ENCODE measurements at places on chromosomes 3 and 15.

- DNase-seq: no peak
Observed at GRCh38 chr3:55501905-55502304, 14.8 kb upstream of the WNT5A start.

GRCh38 chr15:70128414-70129140 lies 30.9 kb upstream of the TLE3 start:
- no peak for DNase-seq

GRCh38 chr15:85451099-85451700 lies 70.8 kb downstream of the AKAP13 start:
- no peak for DNase-seq

GRCh38 chr3:186772701-186773417 lies 10.5 kb upstream of the EIF4A2 start:
- peak; percentile 74 for DNase-seq

GRCh38 chr15:71201477-71201876 lies 86.2 kb downstream of the THSD4 start:
- DNase-seq: no peak

DNA sequence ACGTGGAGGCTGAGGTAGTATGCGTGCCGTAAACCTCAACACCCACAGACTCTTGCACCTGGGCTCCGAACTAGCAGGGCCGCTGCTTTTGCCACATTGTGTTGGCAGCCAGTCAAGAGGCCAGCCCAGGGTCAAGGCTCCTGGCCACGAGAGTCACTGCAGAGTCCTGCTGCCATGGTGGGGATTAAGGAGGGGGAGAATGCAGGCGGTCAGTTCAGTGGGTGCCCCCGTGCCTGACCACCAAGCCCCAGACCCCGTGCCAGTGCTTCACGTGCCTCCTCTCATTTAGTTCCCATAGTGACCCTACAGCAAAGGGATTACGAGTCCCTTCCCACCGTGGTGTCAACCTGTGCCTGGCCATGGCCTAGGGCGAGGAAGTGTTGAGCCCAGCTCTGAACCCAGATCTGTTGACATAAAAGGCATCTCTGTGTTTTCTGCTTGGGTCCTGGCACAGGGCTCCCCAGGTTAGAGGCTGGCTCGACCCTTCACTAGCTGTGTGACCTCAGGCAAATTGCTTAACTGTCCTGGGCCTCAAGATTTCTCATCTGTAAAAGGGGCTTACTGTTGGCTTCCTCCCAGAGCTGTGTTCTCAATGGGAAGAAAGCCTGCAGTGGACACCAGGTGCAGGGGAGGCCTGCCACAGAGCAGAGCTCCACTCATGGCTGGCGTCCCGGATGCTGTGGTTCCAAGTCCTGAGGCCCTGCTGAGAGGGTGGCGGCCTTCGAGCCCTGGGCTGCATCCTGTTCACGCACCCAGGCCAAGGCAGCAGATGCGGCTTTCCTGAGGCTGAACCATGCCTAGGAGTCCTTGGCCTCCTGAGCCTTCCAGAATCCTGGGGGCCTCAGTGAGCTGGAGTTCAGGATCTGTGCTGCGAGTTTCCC lies 32.8 kb downstream of the FBLN2 start:
- no peak for DNase-seq

DNA sequence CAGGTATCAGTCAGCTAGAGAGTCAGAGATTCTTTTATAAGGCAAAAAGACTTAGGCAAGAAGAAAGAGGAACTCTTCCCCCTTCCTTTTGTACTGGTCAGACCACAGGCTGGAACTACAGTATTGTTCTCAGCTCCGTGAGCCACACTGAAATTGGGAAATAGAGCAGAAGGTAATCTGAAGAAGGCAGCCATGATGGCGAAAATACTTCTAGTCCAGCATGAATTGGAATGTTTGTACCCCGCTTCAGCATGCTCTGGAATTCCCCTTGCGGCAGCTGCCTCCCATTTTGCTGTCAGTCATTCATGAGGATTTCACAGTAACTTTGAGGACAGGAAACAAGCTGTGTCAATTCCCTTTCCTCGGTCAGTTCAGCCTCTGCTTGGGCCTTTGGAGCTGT lies 96.2 kb downstream of the CORO2B start:
- DNase-seq: peak; percentile 71

DNA sequence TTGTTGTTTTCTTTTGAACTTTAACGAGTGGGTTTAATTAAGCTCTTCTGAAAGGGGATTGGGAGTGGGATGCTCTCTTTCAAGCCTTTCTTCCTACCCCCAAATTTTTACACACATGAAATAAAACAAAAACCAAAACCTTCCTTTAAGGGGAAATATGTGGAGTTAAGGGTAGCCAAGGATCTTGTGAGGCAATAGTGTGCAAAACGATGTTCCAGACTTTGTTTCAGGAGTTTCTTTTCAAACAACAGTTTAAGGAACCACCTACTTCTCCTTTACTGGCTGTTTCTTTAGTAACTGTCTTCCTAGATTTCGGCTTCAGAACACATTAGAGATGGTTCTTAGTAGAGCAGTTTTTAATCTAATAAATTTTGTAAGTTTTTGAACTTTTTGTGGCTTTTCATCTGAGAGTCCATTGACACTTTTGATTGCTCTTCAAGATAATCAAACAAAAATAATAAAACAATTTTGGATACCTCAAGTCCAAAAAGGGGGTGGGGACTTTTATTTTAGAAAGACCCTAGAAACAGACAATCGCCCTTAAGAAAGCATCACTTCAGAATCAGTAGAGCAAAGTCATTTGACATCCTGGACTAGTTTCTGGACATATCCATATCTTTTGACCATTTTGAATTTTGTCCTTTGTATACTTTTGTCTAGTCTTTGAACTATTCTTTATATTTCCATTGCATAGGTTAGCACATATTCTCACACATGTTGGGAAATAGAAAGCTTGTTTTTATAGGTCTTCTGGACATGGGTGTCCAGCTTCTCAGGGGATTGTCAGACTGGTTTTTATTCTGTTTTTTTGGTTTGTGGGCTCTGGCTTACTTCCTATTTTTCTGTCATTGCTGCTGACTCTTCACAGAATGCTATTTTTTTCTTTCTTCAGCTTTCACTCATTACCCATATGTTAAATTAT lies 6.0 kb downstream of the DIPK2A start:
- DNase-seq: peak; percentile 66

GRCh38 chr3:67678665-67679064 lies 24.3 kb upstream of the SUCLG2 start:
- DNase-seq: no peak

- no peak for DNase-seq
Observed at GRCh38 chr3:115151921-115152320, 4.8 kb upstream of the ZBTB20 start.

DNA sequence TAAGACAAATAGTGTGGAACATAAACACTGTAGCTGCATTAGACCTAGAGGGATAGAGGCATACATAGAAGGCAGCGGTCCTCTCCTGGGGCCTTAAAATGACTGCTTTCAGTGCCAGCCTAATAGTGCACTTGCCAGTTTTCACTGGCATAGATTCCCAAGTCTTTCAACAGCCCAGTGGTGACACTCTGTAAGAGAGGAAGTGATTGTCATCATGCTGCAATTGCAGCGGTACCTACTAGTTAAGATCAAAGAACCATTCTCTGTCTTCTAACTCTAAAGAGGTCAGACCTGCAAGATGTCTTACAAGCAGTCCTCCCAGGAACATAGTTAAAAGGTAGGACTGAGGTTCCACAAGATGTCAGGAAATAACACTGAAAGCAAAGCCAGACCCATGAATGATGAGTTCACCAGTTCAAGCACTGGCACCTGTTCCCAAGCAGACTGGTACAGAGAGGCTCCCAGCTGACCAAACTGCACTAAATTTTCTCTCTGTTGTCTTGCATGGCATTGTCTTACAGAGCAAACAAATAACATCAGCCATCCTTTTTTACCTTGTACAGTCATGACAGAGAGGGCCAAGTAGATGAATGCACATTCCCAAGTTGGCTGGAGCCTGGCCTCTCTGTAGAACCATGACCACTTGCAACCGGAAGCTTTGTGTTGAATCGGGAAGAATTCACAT lies 100.5 kb upstream of the SKOR1 start:
- DNase-seq: no peak

DNA sequence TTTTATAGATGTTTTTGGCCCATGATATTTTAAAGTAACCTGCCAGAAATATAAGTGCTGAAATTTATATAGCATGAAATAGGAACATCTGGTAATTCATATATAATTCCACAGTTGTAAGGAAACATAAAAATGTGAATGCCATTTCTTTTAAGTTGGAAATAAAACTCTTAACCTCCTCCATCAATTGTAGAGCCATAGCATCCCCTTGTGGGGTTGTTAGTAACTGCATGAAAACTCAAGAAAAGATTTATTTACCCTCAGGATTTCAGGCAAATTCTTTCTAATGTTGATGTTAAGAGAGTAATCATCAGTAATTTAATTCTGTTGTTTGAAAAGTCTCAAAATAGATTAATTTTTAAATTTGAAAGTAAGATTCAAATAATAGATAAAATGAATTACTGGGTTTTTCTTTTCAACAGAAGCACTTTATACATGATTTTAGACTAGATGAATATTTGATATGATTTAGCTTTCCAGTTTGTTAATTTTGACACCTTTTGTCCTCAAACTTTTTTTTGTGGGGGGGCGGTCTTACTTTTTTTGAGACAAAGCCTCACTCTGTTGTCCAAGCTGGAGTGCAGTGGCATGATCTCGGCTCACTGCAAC lies 74.7 kb downstream of the RASA2 start:
- peak; percentile 86 for DNase-seq

DNA sequence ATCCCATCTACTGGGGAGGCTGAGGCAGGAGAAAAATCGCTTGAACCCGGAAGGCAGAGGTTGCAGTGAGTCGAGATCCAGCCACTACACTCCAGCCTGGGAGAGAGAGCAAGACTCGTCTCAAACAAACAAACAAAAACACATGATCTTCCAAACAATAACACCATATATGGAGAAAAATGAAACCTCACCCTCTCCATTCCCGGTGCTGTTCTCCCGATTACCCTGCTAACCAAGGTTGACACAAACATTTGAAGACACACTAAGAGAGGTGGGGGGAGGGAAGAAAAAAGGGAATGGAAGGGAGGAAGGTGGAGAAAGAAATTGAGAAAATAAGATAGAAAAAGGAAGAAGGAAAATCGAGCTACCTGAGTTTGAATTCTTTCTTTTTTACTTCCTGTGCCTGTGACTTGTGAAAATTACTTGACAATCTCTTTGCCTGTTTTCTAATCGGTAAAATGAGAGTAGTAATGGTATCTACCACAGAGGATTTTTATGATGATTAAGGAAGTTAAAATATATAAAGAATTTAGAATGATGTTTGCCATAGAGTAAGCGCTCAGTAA lies 1.1 kb upstream of the PLSCR2 start:
- DNase-seq: no peak

DNA sequence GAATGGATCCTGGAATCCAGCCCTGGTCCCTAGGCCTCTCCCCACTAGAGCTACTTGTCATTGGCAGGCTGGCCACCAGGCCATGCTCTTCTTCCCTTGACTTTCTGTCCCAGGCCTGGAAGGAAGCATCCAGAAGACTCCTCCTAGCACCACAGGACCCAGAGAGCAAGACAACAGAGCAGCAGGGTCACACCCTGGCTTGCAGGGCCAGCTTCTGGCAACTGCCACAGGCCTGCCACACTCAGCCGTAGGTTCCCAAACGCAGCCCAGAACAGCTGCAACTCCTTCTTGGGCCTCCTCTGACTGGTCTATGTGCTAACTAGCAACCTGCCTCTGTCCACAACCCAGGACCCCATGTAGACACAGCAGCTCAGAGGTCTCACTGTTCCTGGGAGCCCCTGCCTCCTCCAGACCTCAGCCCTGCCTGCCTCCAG lies 36.8 kb upstream of the RPL32 start:
- DNase-seq: no peak

DNA sequence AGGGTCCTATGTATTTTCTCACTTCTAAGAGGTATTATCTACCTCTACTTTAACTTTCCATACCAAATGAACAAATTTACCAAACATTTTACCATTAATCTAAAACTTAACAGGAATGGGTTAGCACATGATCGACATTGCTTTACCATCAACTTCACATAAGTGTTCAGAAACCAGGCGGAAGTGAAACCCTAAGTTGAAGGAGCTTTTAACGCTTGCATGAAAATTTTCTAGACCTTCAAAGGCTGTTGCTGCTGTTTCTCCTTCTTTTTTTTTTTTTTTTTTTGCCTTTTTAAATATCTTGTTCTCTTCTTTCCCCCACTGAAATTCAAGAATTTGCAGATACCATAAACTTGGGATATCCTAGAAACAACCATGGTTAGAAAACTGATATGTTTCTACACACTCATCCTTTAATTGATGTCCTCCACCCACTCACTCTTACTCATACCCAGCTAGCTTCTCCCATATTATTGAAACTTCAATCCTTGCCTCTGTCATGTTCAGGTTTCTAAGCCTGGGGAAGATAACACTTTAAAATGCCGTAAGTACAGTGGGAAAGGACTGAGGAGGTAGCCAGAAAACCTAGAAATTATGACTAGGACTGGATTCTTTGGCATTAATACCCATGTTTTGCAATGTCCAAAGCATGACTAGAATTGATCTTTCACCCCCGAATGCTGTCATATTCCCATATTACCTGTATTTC lies 24.7 kb downstream of the MYO5A start:
- peak; percentile 76 for DNase-seq

GRCh38 chr3:170467571-170468147 lies 49.0 kb downstream of the CLDN11 start:
- DNase-seq: no peak

Data from inflammatory macrophage treated with lipopolysaccharide for 1 hour (primary cell).